ENCODE measurements at places on chromosomes 4 and X.
A peak's percentile ranks its signal among the peaks of the same experiment; 100 is the strongest.

- no peak for DNase-seq
Measured at GRCh38 chr4:37922328-37922727, 31.4 kb downstream of the TBC1D1 start.

GRCh38 chr4:27515140-27515539, 654.5 kb downstream of the STIM2 start:
- no peak for DNase-seq

DNA sequence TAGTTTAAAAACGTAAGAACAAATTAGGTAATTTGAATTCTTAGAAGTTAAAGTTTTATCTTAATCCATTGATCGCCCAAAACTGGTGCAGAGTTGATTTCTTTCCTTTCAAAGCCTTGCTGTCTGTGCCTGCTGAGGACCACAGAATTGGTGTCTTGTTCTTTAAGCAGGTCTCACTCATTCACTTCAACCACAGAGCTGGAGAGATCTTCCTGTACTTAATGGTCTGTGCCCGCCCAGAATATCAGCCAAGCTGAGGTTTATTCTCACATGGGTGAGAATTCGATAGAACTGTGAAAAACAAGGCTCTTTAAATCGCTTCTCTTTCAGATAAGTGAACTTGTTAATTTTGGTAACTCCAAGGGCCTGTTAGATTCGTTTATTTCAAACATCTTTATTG, 31.6 kb downstream of the DCUN1D4 start:
- DNase-seq = no peak

GRCh38 chrX:108699368-108699767, 37.0 kb downstream of the IRS4 start:
- DNase-seq = no peak

DNA sequence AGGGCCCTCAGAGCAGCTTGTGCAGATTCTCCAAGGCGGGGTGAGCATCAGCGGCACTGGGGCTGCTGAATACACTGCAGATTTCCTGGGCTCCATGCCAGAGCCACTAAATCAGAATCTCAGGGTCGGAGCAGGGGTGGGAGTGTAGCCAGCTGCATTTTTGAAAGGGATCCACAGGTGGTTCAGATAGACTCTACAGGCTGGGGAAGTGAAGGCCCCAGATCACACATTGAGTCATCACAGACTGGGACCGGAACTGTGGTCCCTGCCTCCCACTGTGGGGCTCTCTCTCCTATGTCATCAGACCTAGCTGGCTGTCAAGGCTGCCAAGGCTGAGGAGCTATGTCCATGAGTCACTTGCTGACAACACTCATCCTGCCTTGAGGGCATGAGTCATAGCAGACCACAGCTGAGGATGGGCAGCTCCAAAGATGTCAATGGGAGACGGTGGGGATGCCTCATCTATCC, 162.3 kb upstream of the MAMLD1 start:
- peak; percentile 53 for DNase-seq

DNA sequence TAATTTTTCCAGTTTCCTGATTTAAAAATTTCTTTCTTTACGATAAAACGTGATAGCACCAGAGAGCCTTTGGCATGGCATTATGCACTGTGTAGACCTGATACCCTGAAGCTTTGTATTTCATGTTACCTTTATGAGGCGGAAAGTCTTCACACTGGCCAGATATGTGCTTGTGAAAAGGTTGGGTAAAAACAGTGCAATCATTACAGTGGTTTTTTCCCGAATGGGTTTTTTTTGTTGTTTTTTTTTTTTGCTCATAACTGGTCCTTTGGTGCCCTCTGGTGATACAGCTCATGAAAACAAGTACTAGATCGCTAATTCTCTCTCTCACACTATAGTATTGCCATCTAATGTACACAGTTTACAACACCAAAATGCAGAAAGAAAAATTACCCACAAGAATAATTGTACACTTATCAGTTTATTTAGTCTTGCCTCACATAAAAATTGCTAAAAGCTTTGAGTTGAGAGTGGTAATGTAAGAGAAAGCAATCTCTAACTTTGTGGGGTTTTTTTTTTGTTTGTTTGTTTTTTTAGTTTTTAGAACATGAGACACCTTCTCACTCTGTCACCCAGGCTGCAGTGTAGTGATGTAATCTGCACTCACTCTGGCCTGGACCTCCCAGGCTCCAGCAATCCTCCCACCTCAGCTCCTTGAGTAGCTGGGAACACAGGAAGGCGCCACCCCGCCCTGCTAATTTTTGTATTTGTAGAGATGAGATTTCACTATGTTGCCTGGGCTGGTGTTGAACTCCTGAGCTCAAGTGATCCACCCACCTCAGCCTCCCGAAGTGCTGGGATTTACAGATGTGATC, 21.3 kb downstream of the SPCS3 start:
- no peak for DNase-seq

- DNase-seq = no peak
Measured at GRCh38 chr4:153383131-153383530, 38.6 kb downstream of the MND1 start.

GRCh38 chrX:45803383-45803921, 602.8 kb upstream of the DIPK2B start:
- DNase-seq = no peak

DNA sequence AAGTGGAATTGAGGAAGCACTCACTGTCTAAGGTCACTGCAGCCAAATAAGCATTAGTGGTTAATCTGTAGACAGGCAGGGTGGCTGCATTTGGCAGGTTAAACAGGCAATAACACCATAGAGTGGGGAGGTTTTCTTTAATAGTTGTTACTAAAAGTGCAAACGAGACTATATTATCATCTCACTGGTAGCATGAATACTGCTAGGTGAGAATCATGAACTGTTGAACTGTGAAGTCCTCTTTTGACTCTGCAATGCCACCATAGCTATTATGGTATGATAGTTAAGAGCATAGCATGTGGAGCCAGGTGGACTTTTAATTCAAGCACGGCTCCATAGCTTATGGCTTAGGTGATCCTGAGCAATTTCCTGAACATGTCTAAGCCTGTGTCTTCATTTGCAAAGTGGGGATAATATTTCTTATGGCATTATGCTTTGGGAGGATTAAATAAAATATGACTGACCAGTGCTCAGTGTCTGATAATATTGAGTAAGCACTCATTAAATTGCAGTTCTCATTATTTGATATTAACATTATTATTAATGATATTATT, 235.6 kb upstream of the HHIP start:
- DNase-seq = no peak

- DNase-seq = no peak
Measured at GRCh38 chrX:15522464-15522863, 21.9 kb downstream of the BMX start.

DNA sequence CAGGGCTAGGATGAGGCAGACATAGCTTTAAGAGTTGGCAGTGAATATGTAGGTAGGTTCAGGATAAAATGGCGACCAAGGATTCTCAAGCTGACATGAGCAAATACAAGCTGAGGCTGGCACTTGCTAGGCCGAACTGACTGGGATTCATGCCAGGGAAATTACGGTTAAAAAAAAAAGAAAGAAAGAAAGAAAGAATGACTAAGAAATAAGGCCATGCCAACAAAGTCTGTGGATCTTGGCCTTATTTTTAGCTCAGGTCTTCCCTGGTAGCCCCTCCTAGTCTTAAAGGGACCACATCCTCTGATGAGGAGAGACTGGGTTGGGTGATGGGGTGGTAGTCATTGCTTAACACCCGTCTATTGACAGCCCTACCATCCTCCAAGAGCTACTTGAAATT, 64.4 kb upstream of the KLHL13 start:
- DNase-seq = no peak
